ENCODE measurements at places on chromosomes 6 and 20.

DNA sequence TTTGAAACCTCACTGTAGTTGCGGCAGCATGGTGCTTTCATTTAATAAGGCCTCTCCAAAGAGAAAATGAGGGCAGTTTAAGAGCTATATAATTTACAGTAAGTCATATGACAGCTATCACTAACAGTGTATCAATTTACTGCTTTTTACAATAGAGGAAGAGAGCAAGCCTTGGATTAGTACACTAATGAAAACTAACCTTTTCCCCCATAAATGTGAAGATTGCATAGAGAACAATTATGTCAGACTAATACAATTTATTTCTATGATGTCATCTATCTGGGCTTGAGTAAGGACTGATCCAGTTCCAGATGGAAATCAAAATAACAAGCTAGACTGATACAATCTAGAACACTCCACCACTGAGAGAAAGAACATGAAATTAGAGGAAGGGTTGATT, 78.1 kb upstream of the FAM83B start:
- no peak for DNase-seq

GRCh38 chr20:14877301-14878028, 540.1 kb upstream of the FLRT3 start:
- DNase-seq = no peak

- DNase-seq = peak; percentile 75
Measured at GRCh38 chr6:136967876-136968752, 46.0 kb downstream of the SLC35D3 start.

DNA sequence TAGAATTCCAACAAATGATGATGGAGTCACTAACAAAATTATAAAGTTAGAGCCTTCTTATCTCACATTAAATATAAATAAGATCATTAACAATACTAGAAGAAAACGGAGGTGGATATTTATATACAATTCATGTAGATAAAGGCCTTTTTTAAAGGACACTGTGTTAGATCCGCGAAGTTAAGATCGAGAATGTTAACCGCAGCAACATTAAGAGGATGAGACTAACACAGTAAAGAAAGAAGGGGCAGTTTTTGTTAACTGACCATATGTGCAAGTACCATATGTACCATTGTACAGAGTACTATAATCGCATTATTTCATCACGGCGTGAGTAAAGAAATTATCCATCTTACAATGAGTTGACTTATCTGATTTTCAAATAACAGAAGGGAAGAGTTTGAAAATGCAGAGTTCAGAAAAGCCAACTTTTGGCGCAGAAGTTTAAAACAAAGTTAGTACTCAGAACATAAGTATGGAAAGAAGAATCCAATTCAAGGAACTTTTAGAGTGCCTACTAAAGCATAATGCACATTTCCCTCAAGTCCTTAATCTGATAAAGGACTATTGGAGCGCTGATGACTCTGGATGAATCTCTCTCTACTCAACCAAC, 1.4 kb downstream of the FBXL4 start:
- no peak for DNase-seq

DNA sequence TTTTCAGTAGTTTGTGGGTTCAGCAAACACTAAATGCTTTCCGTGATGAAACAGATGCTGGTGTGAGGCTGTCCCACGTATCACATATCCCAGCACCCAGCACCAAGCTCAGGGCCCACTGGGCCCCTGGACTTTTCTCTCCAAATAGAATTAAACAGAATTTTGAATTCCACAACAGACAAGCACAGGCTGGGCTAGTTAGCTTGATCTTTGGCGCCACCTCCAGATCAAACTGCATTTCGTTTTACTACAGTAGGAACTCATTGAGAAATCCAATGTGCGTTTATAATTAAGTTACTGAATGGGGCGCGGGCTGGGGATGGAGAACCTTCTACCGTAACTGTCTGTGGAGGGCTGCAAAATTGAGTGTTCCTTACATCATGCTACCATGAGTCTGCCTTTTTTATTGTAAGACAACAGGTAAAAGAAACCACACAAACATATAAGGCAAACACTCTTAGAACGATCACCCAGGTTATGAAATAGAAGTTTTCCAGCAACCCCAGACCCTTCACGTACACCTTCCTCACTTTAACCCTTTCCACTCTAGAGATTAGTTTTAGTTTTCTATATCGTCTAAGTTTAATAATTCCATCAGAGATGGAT, 107.8 kb downstream of the ZFP64 start:
- no peak for DNase-seq

DNA sequence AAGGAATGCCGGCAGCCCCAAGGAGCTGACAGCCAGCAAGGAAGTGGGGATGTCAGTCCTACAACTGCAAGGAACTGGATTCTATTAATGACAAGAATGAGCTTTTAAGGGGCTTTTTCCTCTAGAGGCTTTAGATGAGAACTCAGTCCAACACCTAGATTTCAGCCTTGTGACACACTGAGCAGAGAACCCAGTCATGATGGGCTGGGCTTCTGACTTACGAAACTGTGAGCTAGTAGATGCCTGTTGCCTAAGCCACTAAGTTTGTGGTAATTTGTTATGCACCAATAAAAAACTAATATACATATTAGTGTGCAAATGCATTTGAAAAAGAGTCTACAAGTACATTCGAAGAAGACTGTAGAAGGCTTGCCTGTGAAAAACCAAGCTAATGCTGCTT, 263.3 kb downstream of the SOX4 start:
- no peak for DNase-seq

GRCh38 chr20:57576617-57577550, 16.0 kb downstream of the PCK1 start:
- no peak for DNase-seq

GRCh38 chr6:15845492-15845891, 182.7 kb upstream of the DTNBP1 start:
- DNase-seq = no peak

DNA sequence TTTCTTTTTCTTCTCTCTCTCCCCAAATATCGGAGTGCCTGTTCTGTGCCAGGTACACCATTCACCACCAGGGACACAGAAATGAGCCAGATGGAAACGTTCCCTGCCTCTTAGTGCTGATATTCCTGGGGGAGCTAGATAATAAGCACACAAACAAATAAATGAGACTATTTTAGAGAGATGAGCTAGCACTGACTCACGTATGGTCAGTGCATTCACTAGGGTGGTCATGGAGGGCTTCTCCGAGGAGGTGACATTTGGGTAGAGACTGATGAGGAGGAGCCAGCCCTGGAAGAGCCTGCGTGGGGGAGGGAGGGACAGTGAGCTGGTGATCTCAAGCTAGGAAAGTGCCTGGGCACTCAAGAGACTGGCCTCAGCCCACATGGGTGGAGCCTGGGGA, 252.3 kb upstream of the KCNG1 start:
- DNase-seq = no peak

DNA sequence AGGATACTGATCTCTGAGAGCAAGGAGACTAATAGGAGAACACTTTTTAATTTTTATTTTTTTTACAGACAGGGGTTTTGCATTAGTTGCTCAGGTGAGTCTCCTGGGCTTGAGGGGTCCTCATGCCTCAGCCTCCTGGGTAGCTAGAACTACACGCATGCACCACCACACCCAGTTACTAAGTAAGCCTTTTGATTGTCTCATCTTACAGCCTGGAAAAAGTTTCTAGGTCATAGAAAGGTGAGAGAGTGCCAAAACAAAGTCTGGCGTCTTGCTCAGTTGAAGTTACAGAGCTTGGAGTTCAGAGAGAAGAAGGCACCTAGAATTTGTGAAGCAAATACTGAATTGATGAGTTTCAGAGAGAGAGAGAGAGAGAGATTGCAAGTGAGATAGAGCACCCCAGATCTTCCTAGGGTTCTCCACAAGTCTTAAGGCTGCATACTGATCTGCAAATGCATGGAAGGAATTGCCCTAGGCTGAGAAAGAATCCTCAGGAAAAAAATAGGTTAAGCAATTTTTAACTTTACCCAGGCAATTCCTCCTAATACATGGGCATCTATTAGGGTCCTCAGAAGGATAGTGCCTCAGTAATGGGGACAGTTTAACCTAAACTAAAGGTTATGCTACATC, 37.6 kb upstream of the PHIP start:
- DNase-seq = no peak

DNA sequence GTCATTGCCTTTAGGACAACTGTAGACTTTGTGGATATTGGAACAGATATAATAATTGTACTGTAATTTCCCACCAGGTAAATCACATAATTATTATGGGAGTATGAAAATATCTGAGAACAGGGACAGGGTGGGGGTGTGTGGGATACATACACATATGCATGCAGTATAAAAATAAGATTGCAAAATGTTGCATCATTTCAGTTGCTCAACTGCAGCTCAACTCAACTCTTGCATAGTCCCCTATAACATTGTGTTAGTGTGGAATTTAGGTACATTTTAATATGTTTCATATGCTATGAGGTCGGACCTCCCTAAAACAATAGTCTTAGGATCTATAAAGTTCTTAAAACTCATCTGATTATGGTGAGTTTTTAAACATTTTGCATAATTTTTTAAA, 275.0 kb upstream of the FLRT3 start:
- DNase-seq = no peak

- no peak for DNase-seq
Measured at GRCh38 chr6:41273714-41274113, 12.8 kb downstream of the TREM1 start.

GRCh38 chr6:14086701-14087100, 30.9 kb upstream of the CD83 start:
- DNase-seq = no peak

- no peak for DNase-seq
Measured at GRCh38 chr6:131682442-131682841, 18.8 kb downstream of the OR2A4 start.

- DNase-seq = no peak
Measured at GRCh38 chr6:161434350-161434749, 160.5 kb upstream of the AGPAT4 start.

- DNase-seq = no peak
Measured at GRCh38 chr6:108355120-108355519, 60.3 kb downstream of the AFG1L start.

GRCh38 chr20:46011631-46012482, 3.1 kb downstream of the MMP9 start:
- DNase-seq = peak; percentile 88

GRCh38 chr20:54407459-54407858, 67.9 kb upstream of the DOK5 start:
- no peak for DNase-seq

Measured in lower lobe of right lung (tissue), 2 donors.